ENCODE measurements at places on chromosomes 4 and X.

GRCh38 chr4:27218013-27218412, 357.4 kb downstream of the STIM2 start:
- no peak for ATAC-seq

GRCh38 chr4:185535612-185536410, 504 bp upstream of the PDLIM3 start:
- ATAC-seq, result no peak

DNA sequence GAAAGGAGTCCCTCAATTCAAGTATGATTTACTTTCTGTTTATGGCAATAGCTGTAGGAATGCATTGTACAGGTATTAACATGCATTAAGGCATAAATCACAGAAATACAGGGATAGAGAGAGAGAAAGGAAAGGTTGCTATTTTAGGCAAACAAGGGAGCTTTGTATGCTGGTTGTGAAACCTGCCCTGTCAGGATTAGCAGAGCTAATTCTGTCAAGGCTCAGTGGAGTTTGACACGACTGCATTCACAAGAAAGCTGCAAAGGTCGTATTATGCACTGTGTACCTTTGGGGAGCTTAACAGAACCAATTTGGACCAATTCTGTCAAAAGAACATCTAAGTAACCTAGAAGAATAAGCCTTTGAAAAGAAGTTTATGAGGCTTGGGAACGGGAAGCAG, 239.3 kb downstream of the GRIA2 start:
- ATAC-seq, result no peak

GRCh38 chr4:29066861-29067260, 1653.3 kb upstream of the PCDH7 start:
- ATAC-seq, result no peak

- ATAC-seq, result no peak
Observed at GRCh38 chrX:110097920-110098319, 95.0 kb downstream of the TMEM164 start.

DNA sequence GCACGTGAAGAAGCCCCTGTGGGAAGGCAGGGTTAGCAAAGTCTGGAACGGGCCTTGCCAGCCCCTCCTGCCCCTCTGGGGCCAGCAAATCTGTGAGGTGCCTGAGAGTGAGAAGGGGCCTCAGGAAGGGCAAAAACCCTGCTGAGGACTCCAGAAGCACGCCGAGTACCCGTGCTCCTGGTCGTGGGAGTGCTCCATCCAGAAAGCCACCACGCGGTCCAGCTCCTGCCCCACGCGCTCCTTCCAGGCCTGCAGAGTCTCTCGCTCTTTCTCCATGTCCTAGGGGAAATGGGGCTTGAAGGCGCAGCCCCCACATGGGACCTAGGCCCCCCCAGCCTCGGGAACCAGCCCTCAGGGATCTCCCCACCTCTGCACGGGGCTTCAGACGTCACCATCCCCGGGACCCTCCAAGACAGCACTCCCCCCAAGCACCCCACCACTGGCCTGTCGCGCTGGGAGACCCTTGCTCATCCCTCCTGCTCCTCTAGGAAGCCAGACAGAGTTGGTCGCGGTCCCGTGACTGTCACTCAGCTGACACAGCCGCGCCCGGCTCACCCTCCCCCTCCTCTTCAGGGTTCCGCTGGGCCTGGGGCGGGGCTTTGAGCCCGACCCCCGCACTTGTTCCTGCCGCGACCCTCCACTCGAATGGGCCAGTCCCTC, at the start of gene RENBP:
RENBP (minus strand) TSS at position 504 of the 660 bp plus-strand sequence; CDS start at position 471, 33 bp downstream.
- peak; percentile 28 for ATAC-seq

DNA sequence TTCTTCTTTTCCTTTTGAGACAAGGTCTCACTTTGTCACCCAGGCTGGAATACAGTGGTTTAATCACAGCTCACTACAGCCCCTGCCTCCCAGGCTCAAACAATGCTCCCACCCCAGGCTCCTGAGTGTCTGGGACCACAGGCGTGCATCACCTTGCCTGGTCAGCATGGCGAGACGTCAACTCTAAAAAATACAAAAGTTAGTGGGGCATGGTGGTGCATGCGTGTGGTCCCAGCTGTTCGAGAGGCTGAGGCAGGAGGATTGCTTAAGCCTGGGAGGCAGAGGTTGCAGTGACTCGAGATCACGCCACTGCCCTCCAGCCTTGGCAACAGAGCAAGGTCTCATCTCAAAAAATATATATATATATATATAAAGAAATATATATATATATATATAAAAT, 242.4 kb downstream of the SHOX start:
- no peak for ATAC-seq
